ENCODE measurements at places on chromosomes 6 and 20.

- no peaks in the 10 kb centered on the region for H3K4me1 ChIP-seq
- no peak overlapping the region for H3K4me3 ChIP-seq
- no peaks in the 10 kb centered on the region for H3K36me3 ChIP-seq
Observed at GRCh38 chr6:31479933-31480535, 17.9 kb upstream of the MICB start.

GRCh38 chr20:14544688-14545087 is 207.3 kb upstream of the FLRT3 start:
- H3K27me3 ChIP-seq = no peaks in the 10 kb centered on the region
- H3K36me3 ChIP-seq = no peaks in the 10 kb centered on the region
- no peak overlapping the region for H3K4me3 ChIP-seq
- no peak overlapping the region for H3K27ac ChIP-seq

- no peaks in the 10 kb centered on the region for H3K4me1 ChIP-seq
- H3K36me3 ChIP-seq = no peaks in the 10 kb centered on the region
- H3K4me3 ChIP-seq = no peak overlapping the region
- no peak for ATAC-seq
- no peak overlapping the region for H3K27ac ChIP-seq
Observed at GRCh38 chr6:76774781-76775384, 688.4 kb downstream of the HTR1B start.

- H3K27ac ChIP-seq = no peak overlapping the region
- H3K36me3 ChIP-seq = no peaks in the 10 kb centered on the region
- no peak overlapping the region for H3K4me3 ChIP-seq
- no peak for ATAC-seq
- no peaks in the 10 kb centered on the region for H3K27me3 ChIP-seq
Observed at GRCh38 chr6:88105741-88106340, 58.2 kb downstream of the SPACA1 start.

DNA sequence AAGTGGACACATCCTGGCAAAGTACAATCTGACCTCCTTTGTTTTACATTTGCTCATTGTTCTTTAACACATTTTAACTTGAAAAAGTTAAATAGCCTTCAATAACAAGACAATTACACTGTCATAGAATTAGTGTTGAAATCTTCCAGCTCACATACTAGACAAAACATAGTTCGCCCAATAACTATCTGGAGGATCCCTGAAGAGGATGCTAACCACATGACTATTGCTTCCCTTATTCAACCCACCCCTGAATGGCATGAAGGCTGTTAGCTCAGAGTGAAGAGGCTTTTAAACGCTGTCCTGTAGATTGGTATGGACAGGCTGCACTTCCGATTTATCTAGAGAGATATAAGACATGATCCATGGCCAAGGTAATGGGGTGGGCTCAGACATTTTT is 15.0 kb upstream of the DSE start:
- no peak overlapping the region for H3K27ac ChIP-seq
- H3K4me3 ChIP-seq = no peak overlapping the region
- no peaks in the 10 kb centered on the region for H3K4me1 ChIP-seq
- no peaks in the 10 kb centered on the region for H3K27me3 ChIP-seq

GRCh38 chr6:47152666-47153403 is 110.7 kb upstream of the ADGRF1 start:
- no peaks in the 10 kb centered on the region for H3K36me3 ChIP-seq
- ATAC-seq = no peak
- H3K27ac ChIP-seq = no peak overlapping the region
- H3K4me1 ChIP-seq = no peaks in the 10 kb centered on the region
- H3K27me3 ChIP-seq = no peaks in the 10 kb centered on the region

DNA sequence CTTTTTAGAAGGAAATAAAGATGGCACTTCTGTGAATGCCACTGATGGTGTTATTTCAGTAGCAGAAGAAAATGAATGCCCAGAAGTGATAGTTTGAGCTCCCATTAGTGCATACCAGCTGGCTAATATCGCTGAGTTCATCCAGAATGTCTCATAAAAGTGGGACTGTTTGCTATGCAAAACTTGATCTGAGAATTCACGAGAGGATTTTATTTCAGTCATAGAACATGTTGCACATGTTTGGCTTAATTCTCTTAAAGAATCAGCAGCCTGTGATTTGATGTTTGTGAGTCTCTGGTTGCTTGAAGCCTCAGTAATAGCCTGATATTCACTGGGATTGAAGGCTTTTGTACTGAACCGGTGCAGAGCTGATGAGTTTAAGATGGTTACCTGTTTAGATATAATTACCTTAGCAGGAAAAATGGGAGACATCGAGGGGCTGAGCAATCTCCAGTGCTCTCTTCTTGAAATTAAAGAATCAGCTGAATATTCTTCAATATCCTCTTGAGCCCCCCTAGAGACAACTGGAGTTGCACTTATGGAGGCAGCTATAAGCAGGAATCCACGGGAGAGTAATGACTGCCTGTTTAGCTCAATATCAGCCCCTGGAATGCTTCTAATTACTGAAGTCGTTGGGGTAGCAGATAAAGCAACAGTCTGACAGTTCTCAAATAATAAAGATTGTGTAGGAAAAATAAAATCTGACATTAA is 955.5 kb downstream of the PHF3 start:
- H3K27ac ChIP-seq = no peak overlapping the region
- H3K27me3 ChIP-seq = no peaks in the 10 kb centered on the region
- no peaks in the 10 kb centered on the region for H3K36me3 ChIP-seq

Data from gastroesophageal sphincter (tissue), 4 donors.